Endothelial cell (in vitro differentiated cells): ENCODE measurements at places on chromosomes 2 and 18.

DNA sequence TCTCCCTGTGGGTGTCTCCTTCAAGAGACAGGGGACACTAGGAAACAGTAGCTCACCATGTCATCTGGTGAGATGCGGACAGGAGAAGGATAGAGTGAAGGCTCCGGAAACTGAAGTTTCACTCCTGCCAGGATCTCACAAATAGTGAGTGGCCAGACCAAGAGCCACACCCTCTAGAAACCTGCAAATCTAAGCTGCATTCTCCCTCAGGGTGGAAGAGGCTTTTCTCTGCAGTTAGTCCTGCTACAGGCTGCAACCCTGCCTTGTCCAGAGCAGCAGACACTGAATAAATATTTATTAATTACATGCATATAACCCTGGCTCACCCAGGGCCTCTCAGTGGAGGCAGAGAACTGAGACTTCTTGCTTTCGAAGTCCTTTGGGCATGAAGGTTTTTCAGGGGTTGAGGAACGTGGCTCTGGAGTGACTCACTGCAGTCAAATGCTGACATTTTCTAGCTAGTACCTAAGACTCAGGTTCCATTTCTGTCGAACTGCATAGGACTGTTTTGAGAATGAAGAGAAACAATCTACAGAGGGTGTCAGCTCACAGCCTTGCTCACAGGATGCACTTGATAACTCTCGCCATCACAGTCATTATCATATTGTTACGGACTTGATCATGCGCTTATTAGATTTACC is 87.3 kb downstream of the ACTR2 start:
- DNase-seq, result no peak

- no peak for DNase-seq
Observed at GRCh38 chr2:191479680-191480023, 198.3 kb upstream of the NABP1 start.

- DNase-seq, result no peak
Observed at GRCh38 chr2:216922175-216922780, 62.4 kb upstream of the TNP1 start.

- no peak for DNase-seq
Observed at GRCh38 chr2:219798430-219798829, 171.0 kb downstream of the SLC4A3 start.

DNA sequence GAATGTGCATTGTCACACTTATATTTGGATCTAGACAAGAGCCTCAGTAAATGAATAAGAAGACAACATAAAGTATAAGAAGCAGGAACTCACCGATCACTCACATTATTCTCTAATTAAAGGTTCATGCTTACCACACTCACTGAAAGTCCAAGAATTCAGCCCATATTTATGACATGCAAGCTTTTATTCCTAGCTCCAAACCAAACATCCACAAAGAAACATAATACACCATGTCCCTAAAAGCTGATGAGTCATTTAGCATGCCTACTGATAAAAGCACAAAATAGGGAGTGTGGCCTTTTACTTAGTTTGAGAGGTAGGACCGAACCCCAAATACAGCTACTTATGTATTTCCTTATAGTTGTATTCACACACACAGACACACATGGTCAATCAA is 1094.6 kb upstream of the CDH2 start:
- no peak for DNase-seq

GRCh38 chr2:176415937-176416499 is 146.8 kb downstream of the MTX2 start:
- DNase-seq, result no peak

DNA sequence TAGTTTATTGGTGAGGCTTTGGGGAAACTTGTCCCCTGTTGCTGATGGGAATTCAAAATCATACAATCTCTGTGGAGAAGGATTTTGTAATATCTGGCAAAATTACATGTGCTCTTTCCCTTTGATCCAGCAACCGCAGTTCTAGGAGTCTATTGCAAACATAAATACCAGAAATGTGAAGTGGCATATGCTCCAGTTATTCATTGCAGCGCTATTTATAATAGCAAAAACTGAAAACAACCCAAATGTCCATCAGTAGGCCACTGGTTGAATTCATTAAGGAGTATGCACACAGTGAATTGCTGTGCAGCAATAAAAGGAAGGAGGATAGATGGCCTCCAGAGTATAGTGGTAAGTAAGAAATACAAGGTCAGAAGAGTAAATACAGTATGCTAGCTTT is 76.5 kb downstream of the HNRNPLL start:
- DNase-seq, result no peak

DNA sequence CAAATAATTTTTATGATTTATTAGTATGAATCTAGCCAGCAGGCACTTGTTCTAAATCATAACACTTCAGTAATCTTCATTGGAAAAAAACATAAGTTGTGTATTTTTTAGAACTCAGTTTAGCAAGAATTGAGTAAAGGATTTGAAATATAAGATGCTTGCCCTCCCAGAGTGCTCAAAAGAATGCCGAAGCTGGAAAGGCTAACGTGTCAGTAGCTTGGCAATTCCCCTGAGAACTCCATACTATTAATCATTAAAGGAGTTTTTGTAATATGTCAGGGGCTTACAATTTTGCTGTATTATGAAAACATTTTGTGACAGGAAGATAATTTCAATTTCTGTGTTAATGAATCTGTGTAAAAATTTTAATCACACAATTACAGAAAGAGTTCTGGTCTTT is 122.7 kb downstream of the GULP1 start:
- DNase-seq, result no peak

GRCh38 chr2:241584436-241584835 is 25.9 kb downstream of the BOK start:
- no peak for DNase-seq

DNA sequence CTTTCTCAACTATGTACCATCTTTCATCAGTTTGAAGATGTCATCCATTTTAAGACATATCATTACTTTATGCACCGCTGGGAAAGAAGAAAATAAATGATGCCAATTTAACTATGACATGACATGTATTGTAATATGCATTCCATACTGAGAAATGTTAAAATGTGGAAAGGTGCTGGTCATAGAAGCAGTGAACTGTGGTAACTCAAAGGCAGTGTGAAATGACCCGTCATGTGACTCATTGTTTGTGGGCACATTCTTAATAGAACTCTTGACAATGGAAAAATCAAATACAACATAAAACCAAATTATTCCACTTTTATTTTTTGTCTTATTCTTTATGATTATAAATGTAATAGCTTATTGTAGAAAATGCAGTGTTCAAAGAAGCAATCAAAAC is 455.0 kb upstream of the ST6GAL2 start:
- DNase-seq, result no peak

DNA sequence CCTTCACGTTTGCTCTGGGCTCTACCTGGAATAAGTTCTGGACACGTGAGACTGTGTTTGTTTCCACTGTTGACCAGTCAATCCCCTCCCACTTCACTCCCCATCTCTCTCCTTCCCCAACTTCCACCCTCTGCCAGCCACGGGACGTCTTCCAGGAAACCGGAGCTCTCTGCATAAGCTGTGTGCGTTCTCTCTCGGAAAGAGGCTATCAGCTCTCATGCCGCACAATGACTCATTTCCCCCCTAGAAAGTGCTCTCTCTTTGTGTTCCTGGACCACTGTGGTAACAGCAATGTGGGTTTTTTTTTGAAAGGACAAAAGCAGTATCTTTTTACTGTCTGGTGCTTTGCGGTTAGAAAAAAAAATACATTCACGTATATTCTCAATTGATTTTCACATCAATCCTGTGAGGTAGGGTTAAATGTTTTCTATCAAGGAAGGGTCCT is 10.2 kb downstream of the PROKR1 start:
- DNase-seq, result peak; percentile 22

DNA sequence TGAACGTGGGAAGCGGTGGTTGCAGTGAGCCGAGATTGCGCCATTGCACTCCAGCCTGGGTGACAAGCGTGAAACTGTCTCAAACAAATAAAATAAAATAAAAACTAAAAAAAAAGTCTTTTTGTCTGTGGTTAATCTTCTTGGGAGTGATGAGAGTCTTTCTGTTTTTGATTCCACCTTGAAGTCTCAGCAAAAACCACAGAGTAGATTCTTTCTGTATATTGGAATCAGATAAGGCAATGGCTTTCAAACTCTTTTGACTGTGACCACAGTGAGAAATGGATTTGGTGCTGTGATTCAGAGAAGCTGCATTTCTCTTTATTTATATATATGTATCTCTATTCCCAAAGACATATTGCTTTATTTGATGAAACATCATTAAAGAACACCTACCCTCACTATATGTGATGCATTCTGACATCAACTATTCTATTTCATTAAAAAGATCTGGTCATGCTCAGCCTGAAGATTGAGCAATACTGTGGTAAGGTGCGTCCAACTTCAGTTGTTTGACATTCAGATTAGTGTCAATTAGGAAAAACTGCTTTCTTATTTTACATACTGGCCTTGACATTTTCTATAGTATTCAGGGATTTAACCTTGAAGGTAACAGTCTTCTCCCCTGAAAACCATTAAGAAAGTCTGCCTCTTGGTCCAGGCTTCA is 15.6 kb downstream of the HRH4 start:
- no peak for DNase-seq

- DNase-seq, result no peak
Observed at GRCh38 chr2:120751553-120751952, 15.9 kb downstream of the GLI2 start.

- no peak for DNase-seq
Observed at GRCh38 chr18:51164342-51164741, 33.1 kb downstream of the MEX3C start.

DNA sequence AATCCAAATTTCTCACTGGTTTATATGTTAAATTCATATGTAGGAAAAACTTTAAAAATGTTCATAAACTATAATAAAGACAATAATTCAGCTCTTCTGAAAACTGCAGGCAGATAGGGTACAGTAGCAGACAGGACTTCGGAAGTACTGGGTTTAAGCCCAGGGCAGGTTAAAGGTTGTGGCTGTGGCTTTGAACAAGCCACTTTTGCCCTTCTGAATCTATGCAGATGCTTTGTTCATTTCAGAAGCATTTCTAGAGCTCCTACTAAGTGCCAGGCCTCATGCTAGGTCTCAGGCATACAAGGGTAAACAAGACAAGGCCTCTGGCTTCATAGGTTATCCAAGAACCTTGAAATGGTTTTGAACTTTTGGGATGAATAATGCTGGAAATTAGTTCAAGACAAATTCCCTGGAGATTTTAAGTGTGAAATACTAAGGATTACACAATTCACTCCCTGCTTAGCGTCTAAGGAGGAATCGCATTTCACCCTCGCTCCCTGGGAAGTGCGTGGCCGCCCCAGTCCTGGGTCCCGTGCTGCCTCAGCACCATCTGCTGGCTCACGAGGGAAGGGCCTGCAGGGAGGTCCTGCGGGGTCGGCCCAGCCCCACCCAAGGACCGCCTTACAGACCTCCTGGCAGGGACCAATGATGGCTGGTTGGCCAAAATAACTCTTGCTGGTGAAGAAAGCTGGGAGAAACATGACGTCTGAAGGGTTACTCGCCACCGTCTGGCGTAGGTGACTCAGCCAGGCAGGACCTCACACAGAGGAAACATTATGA is 67.7 kb upstream of the L3MBTL4 start:
- DNase-seq, result peak; percentile 74

GRCh38 chr2:143177096-143177786 is 48.0 kb downstream of the ARHGAP15 start:
- DNase-seq, result no peak

GRCh38 chr2:84846041-84846663 is 34.7 kb downstream of the TRABD2A start:
- DNase-seq, result no peak

DNA sequence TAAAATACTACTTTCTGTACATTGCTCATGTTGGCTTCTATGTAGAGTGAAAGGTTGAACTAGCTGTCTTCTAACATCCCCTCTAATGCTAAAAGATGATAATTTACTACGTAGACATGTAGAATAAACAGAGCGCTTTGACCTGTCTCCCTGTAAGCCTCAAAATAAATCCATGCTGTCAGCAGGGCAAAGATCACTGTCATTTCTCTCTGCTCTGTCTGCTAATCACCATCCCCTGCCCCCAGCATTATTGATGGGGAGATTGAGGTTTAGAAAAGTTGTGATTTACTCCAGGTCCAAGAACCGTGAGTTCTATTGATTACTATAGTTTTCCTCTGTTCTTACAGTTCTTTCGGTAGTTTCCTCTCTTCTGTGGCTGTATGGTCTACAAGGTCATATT is 39.0 kb upstream of the GRHL1 start:
- DNase-seq, result no peak

GRCh38 chr2:23436346-23437098 is 51.5 kb downstream of the KLHL29 start:
- no peak for DNase-seq

DNA sequence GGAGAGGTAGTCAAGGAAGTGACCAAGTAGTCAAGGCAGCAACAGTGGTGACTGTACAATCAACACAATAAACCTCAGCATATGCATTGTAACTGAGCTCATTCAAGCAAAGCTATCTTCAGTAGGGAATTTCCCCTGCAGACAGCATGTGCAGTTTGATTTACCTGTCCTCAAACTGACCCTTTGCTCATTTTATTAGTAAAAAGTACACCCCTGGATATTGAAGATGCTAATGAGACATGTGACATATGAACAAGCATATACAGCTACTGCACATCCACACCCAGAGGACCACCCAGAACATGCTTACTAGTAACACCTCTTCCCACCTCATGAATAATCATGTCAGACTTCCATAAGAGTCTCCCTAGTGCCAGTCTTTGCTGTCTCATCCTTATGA is 15.4 kb downstream of the C2orf81 start:
- no peak for DNase-seq

- peak; percentile 13 for DNase-seq
Observed at GRCh38 chr18:43396266-43396665, 119.0 kb upstream of the SYT4 start.

DNA sequence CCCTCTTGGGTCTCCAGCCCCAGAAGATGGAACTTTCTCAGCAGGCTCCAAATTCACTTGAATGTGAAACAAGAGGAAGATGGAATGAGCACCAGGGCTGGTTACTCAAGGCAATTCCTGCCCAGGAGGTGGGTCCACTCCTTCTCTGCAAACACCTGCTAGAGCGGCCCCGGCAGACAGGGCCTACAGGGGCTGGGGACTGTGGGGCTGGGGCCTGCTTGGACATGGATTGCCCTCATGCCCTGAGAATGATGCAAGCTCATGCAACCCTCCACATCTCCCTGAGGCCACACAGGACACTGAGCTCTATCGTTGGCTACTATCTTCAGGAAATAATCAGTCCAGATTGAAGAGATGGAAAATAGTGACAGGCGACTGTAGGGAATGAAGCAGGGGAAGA is 39.1 kb downstream of the TFCP2L1 start:
- no peak for DNase-seq

DNA sequence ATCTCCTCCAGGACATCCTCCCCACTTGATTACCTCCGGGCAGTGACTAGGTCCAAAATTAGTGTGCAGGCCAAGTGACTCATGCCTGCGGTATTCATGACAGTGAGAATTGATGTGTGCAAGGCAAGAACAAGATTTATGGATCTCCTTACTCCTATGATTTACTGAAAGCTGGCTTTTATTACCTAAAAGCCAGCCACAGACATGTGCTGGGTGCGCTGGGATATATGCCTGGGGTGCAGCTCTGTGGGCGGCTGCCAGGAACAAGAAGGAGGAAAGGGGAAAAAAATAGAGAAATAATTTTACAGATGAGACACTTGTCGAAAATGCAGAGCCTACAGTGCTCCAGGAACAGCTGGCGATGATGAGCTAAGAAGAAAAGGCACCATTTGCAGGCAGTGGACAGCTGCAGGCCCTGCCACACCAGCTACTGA is 359.3 kb downstream of the CMPK2 start:
- no peak for DNase-seq
